Retinal pigment epithelial cell (primary cell): ENCODE measurements at places on chromosomes 1 and 21.

GRCh38 chr1:157144509-157144908 lies 6.3 kb upstream of the ETV3 start:
- DNase-seq: no peak

- DNase-seq: no peak
Measured at GRCh38 chr1:31064718-31065309, 703 bp downstream of the PUM1 start.

DNA sequence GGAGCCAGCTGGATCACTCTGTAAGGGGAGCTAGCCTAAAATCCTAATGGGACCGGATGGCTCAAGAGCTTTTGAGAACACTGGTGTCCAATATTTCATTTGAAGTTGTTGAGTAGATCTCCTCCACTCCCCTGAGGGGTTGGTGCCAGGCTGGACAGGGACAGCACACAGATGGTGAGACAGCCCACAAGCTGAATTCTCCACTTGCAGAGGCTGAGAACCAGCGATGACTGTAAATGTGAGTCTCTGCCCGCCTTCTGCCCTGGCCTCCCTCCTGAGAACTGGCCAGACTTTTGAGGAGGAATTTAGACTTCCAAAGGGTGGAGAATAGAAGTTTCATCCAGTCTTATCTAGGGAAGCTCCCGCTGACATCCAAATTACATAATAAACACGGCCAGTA lies 20.5 kb upstream of the COQ8A start:
- no peak for DNase-seq

GRCh38 chr1:245748646-245749045 lies 593.9 kb downstream of the KIF26B start:
- no peak for DNase-seq

DNA sequence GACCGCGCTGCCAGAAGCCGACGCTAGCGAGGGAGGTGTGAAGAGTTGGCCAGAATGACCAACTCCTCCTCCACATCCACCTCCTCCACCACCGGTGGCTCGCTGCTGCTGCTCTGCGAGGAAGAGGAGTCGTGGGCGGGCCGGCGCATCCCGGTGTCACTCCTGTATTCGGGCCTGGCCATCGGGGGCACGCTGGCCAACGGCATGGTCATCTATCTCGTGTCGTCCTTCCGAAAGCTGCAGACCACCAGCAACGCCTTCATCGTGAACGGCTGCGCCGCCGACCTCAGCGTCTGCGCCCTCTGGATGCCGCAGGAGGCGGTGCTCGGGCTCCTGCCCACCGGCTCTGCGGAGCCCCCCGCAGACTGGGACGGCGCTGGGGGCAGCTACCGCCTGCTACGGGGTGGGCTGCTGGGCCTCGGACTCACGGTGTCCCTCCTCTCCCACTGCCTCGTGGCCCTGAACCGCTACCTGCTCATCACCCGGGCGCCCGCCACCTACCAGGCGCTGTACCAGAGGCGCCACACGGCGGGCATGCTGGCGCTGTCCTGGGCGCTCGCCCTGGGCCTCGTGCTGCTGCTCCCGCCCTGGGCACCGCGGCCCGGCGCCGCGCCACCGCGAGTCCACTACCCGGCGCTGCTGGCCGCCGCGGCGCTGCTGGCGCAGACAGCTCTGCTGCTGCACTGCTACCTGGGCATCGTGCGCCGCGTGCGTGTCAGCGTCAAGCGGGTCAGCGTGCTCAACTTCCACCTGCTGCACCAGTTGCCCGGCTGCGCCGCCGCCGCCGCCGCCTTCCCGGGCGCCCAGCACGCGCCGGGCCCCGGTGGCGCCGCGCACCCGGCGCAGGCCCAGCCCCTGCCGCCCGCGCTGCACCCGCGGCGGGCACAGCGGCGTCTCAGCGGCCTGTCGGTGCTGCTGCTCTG lies 1.2 kb downstream of the GPR88 start:
- no peak for DNase-seq

GRCh38 chr1:197198333-197198732 lies 51.9 kb upstream of the ASPM start:
- no peak for DNase-seq

GRCh38 chr21:23488245-23488644 lies 2119.0 kb downstream of the MRPL39 start:
- DNase-seq: no peak

DNA sequence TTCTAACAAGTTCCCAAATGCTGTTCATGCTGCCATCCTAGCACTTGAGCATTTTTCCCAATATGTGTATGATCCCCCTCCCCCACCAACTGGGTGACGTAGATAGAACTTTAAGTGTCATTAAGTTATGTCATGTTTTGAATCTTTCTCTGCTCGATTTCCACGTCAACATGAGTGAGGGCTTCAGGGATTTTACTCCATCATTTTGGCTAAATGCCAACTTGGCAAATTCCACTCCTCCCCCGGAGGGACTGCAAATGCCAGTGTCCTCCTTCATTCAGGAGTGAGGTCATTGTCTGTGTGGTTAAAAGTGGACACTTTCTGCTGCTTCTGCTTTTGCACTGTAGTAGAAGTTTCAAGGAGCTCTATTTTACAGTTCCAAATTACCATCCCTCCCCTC lies 201.7 kb downstream of the FGGY start:
- DNase-seq: no peak

- no peak for DNase-seq
Measured at GRCh38 chr1:17123196-17124045, 4.2 kb upstream of the PADI2 start.

GRCh38 chr1:155256058-155256852 lies 972 bp upstream of the ENTREP3 start:
- DNase-seq: no peak

GRCh38 chr1:27153549-27153886 lies 1.4 kb downstream of the SLC9A1 start:
- no peak for DNase-seq

DNA sequence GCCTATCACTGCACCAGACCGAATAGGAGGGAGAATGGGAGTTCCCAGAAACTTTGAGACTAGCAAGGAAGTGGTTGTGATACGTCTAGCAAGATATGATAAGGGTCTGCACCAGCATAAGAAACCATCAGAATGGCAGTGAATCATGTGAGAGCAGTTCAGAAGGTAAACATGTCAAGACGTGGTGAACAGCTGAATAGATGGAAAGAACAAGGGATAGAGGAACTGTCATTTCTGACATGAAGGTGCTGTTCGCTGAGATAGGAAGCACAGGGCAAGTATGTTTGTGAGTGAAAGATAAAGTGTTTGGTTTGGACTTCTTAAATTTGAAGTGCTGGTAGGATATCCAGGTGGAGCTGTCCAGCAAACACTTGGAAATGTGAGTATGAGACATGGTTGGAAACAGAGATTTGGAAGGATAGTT lies 1.1 kb upstream of the AGO1 start:
- no peak for DNase-seq

GRCh38 chr1:7334475-7335035 lies 436.5 kb upstream of the VAMP3 start:
- DNase-seq: no peak

DNA sequence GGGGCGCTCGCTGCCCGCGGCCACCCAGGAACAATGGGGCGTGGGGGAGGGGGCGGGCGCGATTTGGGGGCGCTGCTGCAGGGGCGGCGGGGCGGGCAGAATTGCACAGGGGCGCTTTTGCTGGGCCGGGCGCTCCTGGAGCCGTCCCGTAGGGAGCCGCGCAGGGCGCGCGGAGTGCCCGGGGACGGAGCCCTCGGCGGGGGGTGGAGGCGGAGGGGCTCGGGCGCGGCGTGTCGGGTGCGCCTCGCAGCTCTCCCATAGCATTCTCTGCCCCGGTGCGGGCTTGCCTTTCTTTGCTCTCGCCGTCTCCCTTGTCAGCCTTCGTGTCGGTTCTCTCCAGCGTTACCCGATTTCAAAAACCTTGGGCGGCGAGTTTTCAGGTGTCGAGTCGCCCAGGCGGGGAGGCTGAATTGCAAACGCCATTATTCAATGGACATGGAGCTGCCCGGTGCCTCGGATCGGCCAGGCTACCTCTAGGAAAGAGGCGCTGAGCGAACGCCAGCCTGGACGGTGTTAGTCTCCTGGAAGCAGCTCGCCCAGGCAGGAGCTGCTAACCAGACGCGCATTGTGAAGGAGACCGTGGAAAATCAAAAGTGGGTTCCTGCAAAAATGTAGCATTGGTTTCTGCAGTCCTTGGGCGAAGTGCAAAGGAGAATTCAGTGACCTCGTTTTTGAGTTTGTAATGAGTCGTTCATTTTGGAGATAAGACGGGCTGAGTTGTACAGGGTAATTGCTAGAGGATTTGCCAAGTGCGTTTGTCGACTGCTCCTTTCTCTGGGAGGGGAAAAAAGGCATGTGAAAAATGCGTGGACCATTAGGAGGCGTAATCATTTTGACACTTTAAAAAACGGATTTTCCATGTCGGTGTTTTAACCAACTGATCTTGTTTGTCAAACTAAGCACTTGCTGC lies 626 bp downstream of the CXADR start:
- no peak for DNase-seq

DNA sequence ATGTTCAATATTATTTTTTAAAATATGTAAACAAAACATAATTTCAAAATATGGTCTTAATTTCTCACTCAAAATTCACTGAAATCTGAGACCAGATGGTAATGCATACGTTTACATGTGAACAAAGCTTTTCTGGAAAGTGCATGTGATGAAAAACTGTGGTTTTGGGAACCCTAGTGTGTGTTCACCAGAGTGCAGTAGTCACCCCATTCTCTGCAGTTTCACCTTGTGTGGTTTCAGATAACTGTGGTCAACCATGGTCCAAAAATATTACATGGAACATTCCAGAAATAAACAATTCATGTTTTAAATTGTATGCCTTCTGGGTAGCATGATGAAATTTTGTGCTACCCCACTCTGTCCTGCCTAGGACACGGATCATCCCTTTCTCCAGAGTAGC lies 2021.9 kb downstream of the MRPL39 start:
- DNase-seq: no peak

GRCh38 chr21:35266546-35266945 lies 217.4 kb upstream of the RUNX1 start:
- DNase-seq: peak; percentile 70

- no peak for DNase-seq
Measured at GRCh38 chr21:36388835-36389234, 3.6 kb downstream of the CHAF1B start.

- no peak for DNase-seq
Measured at GRCh38 chr1:219317762-219318353, 144.2 kb downstream of the LYPLAL1 start.

DNA sequence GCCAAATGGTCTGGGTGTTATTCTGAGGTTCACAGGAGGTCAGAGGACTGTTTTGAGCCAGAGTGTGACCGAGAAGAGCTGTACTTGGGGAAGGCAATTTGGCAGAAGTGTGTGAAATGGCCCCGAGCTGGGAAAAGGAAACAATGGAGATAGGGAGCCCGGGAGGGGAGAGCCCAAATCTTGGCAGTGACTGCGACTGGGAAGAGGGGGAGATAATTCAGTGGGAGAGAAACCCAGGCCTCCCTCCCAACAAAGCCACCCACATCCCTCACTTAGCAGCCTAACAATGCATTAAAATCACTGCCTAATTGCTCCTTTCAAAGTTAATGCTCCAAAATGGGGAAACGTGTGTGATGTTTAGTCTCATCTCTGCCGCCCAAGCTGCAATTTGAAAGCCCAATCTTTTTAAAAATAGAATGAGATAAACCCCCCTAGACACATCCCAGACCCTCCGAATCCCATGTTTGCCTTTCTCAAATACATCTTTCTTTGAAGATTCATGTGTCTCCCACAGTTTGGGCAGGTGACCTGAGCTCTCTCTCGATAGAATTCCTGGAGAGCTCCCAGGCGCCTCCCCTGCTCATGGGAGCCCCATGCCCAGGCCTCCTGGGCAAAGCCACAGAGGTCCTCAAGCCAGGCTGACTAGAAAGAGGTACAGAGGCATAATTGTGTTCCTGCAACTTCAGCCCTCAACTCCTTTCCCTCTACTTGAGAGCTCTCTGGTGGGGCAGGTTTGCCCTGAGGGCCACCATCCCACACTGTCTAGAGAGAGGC lies 17.3 kb downstream of the LRRC52 start:
- no peak for DNase-seq

- DNase-seq: peak; percentile 100
Measured at GRCh38 chr1:64042331-64043100, 160.9 kb upstream of the UBE2U start.

DNA sequence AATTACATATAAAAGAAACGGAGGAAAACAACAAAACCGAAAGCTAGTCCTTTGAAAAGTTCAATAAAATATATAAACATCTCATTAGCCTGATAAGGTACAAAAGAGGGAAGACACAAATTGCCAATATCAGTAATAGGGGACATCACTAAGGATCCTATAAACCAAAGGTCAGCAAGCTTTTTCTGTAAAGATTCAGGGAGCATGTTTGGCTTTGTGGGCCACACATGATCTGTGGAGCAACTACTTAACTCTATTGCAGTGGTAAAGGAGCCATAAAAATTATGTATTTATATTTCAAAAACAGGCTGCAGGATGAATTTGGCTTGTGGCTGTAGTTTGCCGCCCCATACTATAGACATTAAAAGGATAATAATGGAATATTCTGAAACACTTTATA lies 5.5 kb upstream of the NSUN4 start:
- DNase-seq: no peak

- DNase-seq: peak; percentile 66
Measured at GRCh38 chr1:160206421-160207117, 1.4 kb downstream of the PEA15 start.

GRCh38 chr1:18641005-18641941 lies 10.6 kb downstream of the PAX7 start:
- DNase-seq: no peak

DNA sequence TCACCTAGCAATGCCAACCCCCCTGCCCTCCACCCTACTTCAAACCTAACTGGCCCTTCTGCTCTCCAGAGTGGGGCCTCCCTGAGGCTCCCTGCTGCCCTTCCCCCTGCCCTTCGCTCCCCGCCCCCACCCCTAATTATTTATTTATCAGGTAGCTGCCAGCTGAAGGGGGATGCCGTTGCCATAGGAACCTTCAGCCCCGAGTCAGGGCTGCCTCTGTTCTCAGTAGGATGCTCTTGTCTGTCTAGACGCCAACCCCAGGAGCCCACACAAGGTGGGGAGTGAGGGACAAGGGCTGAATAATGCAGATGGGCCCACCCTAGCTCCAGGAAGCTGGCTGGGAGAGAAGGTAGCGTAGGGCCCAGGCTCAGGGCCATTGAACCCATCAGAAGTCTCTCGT lies 41.1 kb downstream of the NKAIN1 start:
- no peak for DNase-seq

DNA sequence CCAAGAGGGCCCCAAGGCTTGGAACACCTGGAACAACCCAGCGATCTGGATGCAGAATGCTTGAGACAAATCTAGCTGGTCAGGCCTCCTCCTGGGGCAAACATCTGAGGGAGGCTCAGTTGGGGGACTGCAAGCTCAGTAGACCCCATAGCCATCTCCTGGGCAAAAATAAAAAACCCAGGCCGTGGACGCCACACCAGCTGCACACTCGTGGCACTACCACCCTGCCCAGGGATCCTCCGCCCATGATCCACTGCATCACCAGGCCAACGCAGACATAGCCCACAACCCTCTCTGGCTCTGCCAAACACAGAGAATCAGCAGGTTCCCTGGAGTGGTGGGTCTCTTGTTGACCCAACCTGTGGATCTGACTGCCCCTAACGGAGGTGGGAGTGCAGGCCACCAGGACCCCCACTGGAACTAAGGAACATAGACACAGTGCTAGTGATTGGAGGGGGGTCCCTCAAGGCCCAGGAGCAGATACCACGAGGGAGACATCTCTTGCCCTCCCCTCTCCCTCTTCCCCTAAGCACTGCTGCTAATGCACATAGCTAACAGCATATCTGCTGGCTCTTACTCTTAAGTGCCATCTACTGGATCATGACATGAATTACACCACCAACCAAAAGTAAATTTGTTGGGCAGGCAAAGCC lies 147.2 kb downstream of the CHD1L start:
- DNase-seq: no peak

- DNase-seq: no peak
Measured at GRCh38 chr21:46036696-46037330, 55.2 kb downstream of the COL6A1 start.
